ENCODE measurements at places on chromosomes 5 and 9.

- no peak for DNase-seq
Measured at GRCh38 chr5:108372369-108372768, 9.5 kb downstream of the FBXL17 start.

DNA sequence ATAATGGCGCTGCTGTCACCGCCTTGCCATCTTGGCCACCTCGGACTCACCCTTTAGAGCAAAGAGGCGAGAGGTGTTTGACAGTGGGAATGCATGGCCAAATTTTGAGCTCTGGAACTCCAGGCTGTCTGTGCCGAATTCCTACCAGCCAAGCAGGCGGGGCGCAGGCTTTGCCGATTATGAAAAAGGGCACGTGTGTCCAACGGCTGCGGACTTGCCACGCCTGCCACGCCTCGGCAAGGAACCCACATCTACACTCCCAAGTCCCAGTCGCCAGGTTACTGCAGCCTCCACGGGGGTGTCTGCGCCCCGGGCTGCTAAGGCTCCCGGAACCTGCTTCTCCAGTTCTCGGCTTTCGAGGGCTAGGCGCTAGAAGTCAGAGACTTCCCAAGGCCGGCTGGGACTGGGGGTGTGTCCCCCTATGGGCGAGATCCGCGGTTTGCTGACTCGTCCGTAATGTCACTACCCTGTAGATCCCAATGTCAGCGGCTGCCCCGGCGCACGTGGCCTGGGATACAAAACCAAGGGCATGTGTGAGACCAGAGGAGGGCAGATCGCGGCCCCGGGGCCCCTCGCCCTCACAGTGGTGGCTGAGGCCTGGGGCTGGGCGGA lies 2.8 kb downstream of the NPR3 start:
- no peak for DNase-seq

GRCh38 chr9:87229108-87229507 lies 268.6 kb upstream of the DAPK1 start:
- no peak for DNase-seq

- no peak for DNase-seq
Measured at GRCh38 chr5:142000704-142001484, 11.9 kb downstream of the GNPDA1 start.

GRCh38 chr9:137371946-137372651 lies 50.9 kb downstream of the EXD3 start:
- DNase-seq = no peak

DNA sequence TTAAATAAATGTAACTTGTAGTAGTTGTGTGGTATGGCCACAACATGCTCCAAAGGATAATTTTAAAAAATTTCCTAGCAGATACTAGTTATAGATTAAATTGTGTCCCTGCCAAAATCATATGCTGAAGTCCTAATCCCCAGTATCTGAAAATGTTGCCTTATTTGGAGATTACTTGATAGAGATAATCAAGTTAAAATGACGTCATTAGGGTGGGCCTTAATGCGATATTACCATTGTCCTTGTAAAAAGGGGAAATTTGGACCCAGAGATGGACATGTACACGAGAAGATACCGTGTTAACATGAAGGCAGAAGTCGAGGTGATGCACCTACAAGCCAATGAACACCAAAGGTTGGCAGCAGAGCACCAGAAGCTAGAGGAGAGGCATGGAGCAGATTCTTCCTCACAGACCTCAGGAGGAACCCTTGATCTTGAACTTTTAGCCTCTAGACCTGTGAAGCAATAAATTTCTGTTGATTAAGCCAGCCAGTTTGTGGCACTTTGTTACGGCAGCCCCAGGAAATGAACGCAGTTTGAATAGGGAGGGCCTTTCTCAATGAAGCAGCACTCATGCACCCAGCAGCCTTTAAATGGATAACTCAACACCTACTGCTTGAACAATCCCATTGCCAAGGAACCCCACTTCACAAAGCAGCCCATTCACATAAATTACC lies 148.9 kb downstream of the ARHGAP26 start:
- no peak for DNase-seq

- no peak for DNase-seq
Measured at GRCh38 chr9:133862585-133863256, 124.6 kb upstream of the SARDH start.

DNA sequence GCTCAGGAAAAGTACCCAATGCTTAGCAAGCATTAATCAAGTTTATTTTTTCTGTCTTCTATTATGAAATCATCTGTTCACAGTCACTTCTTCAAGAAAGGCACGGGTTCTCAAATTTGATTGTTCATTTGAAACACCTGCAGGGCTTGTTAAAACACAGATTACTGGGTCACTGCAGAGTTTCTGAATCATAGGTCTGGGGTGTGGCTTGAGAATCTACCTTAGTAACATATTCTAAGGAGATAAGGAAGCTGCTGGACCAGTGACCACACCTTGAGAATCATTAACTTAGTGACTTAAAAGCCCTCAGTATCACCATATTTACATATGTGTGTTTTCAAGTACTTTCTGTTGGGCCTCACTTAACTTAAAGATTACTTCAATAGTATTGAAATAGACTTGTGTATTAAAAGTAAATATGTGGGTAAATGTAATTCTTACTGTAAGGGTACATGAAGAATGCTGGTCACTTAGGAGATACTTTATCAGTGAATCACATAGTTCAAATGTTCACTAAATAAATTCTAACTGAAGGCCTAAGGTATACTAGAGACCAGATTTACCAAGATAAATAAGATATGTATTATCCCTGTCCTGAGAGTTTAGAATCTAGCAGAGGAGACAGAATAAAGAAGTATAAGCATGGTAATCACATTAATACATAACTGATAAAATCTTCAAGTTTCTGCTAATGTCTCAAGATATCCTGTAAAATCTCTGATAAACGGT lies 1342.1 kb upstream of the C9orf72 start:
- no peak for DNase-seq

DNA sequence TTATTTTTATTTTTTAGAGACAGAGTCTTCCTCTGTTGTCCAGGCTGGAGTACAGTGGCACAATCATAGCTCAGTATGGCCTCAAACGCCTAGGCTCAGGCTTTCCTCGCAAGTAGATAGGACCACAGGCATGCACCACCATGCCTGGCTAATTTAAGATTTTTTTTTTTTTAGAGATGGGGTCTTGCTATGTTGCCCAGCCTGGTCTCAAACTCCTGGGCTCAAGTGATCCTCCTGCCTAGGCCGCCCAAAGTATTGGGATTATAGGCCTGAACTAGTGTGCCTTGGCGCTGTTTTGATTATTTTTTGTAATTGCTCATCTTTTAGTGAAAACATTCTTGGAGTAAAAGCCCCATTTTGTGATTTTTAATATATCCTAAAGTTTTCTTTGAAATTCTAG lies 5.4 kb downstream of the YTHDC2 start:
- DNase-seq = no peak

DNA sequence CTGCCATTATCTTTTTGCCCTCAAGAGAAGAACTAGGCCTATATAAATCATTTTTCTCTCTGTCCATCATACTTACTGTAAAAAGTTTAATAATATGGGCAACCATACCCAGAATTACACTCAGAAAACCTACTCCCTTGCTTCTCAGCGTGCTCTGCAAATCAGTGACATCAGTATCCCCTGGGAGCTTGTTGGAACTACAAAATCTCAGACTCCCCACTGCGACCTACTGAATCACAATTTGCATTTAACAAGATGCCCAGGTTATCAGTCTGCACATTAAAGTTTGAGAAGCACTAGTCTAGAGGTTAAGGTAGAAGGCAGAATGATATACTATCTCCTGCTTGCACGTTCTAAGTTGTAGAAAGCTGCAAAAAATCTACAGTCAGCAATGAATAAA lies 127.2 kb downstream of the MLLT3 start:
- no peak for DNase-seq

GRCh38 chr5:169006842-169007790 lies 293.8 kb downstream of the SLIT3 start:
- no peak for DNase-seq

GRCh38 chr9:124780060-124780756 lies 3.3 kb downstream of the OLFML2A start:
- DNase-seq = no peak

DNA sequence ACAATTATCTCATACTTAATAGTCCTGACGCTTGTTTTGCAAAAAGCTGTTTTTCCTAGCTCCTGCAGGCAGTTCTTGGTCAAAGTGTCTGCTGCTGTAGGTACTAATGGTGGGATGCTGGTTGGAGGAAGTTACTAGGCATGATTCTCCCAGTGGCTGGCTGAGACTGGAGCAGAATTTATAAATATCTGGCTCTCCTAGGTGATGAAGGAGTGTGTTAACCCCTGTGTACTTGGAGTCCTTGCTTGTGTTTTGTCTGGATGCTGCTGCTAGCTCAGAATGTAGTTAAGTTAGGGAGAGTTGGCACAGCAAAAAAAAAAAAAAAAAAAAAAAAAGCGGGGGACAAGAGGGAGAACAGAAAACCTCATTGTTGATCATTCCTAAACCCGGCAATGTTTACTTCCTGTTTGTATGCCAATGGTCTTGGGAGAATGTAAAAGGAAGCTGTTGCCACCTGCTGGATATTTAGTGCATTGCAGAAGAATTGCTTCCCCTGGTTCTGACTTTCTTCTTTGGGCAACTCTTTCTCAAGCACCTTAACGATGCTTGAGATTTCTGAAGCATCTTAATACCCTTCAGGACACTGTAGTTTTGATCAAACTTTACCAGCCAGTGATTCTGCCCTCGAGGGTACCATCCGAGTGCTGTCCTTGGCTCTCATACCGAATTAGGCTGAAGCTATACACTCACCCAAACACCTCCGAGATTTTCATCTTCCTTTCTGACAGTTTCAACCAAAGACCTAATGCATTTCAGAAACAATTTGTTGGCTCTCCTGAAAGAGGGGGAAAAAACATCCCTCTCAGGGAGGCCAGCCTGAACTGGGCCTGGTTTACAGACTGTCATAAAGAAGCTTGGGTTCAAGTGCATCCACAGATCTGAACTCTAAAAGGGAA lies 71.7 kb upstream of the WWC1 start:
- DNase-seq = no peak

DNA sequence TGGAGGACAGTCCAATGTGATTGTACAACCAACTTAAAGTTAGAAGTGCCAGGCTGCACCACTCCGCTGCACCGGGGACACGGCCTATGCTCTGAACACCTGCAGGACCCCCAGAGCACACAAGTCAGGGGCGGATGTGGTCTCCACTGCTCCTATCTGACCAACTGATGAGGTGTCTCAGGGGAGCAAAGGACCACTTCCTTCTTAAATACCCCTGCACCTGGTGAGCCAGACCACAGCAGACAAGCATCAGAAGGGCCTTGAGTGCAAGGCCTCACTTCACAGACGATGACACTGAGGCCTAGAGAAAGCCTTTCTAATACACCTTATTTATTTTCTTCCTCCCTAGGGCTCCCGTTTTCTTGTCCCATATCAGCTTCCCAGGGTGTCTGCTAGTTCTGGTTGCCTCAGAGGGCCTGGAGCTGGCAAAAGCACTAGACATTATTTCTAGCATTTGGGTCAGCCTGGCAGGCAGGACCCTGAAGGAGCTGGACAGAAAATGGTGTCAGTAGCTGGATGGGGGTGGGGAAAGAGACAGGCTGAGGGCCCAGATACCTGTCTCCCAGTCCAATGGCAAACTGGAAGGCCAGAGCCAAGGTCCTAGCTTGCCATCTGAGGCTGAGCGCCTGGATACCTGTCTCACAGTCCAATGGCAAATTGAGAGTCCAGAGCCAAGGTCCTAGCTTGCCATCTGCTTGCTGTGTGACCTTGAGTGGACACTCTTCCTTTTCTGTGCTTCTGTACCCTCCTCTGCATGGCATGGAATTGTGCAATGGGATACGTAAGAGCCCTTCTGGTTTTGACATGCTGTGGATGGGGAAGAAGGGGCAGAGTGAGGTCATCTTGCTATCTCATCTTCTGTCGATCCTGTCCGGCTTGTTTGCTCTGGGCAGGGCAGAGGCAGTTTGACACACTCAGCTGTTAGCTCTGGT lies 9.0 kb downstream of the CCDC69 start:
- DNase-seq = peak; percentile 79

DNA sequence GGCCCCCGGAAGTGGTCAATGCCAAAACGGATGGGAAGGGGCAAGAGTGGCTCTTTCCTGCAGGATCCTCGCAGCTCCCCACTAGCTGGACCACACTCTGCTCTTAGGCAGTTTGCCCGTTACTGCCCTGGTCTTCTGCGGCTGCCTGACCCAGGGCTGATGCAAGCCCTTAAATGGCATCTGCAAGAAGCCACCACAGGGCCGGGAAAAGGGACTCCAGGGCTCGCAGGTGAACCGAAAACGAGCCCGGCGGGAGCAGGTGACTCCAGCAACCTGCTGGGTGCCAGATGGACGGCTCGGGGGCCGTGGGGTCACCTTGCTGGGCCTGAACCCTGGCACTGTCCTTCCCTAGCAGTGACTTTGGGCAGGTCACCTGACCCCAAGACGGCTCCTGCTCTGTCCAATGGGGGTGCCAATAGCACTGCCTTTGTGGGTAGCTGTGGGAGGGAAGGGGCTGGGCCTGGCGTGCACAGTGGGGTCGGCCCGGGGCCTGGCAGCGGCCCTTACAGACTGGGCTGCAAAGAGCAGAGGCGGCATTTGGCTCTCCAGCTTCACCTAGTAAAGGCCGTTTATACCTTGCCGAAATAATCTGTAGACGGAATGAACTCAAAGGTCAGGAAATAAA lies 1.3 kb downstream of the TMEM250 start:
- no peak for DNase-seq

GRCh38 chr9:3475300-3476020 lies 50.3 kb downstream of the RFX3 start:
- DNase-seq = peak; percentile 38

GRCh38 chr9:134516464-134516863 lies 125.1 kb upstream of the COL5A1 start:
- DNase-seq = no peak

- no peak for DNase-seq
Measured at GRCh38 chr5:122581629-122582028, 193.3 kb upstream of the SNX2 start.

DNA sequence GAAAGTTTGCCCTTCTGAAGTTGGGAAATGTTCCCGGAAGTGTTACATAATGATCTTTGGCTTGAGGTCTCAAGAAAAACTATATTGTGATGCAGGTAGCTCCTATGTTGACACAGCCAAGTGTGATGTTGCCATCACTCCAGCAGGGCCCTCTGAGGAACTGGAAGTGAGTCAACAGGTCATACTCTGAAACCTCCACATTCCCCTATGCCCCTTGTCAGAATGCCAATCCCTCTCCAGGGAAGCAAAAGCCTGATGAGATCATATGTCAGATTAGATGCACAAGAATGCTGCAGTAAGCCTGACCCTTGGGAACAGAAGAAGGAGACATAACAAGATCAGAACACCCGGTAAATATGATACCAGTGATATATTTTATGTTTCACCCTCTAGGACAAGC lies 66.8 kb upstream of the ITGA2 start:
- DNase-seq = no peak

DNA sequence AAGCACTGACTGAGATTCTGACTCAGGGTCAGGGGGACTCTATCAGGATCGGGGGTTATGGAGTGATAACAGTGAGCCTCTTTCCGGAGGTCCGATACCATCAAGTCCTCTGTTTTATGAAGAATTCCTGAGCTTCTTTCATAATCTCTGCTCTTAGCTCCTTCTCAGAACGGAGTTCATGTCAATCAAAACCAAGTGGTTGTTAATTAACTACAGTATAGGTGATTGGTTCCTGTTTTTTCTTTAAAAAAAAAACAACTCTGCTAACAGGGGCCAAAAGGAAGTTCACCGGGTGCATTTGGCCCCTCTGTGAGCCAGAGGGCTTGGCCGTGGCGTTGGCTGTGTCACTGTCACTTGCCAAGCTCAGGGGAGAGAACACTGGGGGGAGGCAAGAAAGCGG lies 4.0 kb downstream of the GFI1B start:
- DNase-seq = no peak

- no peak for DNase-seq
Measured at GRCh38 chr9:76637416-76637815, 126.8 kb upstream of the PCA3 start.

Data from CD8-positive, alpha-beta T cell (primary cell).